Left lung (tissue), 14 donors: ENCODE measurements at places on chromosomes 7 and 10. TPM values are rescaled to one million over a fixed set of nuclear protein-coding genes. Genes with fewer than 3 reads are reported as not detected.

Gene OLAH
- not detected for polyA plus RNA-seq

Gene DDX50
- polyA plus RNA-seq, result 58.0 TPM

Gene ZNF25
- polyA plus RNA-seq, result 17.8 TPM

Gene NAT16
- 0.11 TPM for polyA plus RNA-seq
